ENCODE measurements at places on chromosomes 12 and 14. TPM values are rescaled to one million over a fixed set of nuclear protein-coding genes. Genes with fewer than 3 reads are reported as not detected.

Gene MFAP5
- 37.3 TPM for total RNA-seq

Gene ETFBKMT
- total RNA-seq: 3.3 TPM

Gene CCNK
- 35.7 TPM for total RNA-seq

Gene SPSB2
- 6.3 TPM for total RNA-seq

Gene CCDC196
- not detected for total RNA-seq

Gene KRT3
- not detected for total RNA-seq

Gene TAS2R46
- 4.8 TPM for total RNA-seq

Measured in smooth muscle cell of the pulmonary artery (primary cell).